ENCODE measurements at places on chromosomes 6 and 20.

GRCh38 chr6:71608646-71609045, 277.7 kb upstream of the RIMS1 start:
- no peak for DNase-seq

- no peak for DNase-seq
Measured at GRCh38 chr6:169862043-169862891, 110.8 kb downstream of the ERMARD start.

DNA sequence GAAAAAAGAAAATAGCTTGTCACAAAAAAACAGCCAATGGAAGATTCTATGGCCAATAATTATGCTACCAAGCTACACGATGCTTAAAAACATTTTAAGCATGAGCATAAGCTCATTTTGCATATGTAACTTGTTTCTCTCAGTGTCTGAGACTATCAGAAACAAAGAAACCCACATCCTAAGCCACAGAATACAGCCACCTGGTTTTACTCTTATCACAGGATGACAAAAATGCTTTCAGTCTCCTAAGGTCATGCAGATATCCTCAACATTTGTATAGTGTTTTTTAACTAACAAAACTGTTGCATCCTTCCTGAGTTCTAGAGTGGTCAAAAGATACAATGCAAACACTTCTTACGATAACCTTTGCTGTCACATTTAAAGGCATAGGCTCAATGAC, 172.1 kb upstream of the RUNX2 start:
- DNase-seq = no peak

DNA sequence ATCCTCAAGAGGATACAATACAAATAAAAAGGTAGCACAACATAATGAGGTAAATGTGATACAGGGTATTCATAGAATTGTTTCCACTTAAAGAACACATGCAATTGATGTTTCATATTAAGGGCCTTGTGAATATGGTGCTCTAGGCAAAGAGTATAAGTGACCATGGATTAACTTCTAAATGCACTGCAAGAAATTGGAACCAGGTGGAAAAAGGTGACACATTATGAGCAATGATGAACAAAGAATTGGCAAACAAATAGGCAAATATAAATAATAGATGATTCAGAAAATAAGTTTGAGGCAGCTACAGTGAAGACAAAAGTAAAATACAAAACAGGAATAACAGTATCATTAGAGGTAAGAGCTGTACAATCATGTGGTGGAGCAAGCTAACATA, 192.0 kb downstream of the GRIK2 start:
- no peak for DNase-seq

GRCh38 chr6:129133770-129134192, 250.8 kb downstream of the LAMA2 start:
- DNase-seq = no peak

GRCh38 chr20:21682521-21682954, 22.9 kb upstream of the PAX1 start:
- no peak for DNase-seq

DNA sequence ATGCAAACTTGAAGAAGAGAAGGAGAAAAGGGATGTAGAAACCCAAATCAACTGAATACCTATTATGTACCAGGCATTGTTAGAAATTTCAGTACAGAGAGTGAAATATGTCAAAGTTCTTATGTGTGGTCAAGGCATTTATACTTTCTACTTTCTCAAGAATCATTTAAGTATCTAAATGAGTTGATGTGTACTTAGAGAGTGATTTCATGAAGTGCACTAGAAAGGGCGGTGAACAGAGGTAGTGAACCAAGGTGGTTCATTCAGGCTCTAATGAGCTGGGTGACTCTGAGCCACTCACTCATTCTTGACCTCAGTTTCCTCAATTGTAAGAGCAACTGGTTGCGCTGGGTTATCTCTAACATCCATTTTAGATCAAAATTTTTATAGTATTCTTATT, 3.3 kb downstream of the PDE7B start:
- DNase-seq = no peak

DNA sequence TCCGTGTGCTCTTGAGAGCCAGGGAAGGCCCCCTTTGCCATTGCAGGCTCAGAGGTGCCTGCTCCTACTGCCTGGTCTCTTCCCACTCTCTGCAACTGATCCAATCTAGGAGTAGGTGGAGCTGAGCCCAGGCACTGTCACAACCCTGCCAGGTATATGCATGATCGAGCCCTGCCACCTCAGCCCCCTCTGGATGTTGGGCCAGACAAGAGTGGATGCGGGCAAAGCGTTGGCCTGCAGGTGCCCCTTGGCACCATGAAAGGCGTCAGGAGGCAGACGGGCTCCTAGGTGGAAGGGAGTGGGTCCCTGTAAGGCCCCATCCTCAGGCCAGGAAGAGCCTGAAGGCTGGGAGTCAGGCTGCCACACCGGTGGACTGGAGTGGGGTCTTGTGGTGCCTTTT, 5.9 kb upstream of the OR14J1 start:
- DNase-seq = no peak

GRCh38 chr6:33765368-33765767, 18.7 kb upstream of the IP6K3 start:
- DNase-seq = no peak

- DNase-seq = no peak
Measured at GRCh38 chr6:27742833-27743573, 169.2 kb downstream of the OR2B2 start.

DNA sequence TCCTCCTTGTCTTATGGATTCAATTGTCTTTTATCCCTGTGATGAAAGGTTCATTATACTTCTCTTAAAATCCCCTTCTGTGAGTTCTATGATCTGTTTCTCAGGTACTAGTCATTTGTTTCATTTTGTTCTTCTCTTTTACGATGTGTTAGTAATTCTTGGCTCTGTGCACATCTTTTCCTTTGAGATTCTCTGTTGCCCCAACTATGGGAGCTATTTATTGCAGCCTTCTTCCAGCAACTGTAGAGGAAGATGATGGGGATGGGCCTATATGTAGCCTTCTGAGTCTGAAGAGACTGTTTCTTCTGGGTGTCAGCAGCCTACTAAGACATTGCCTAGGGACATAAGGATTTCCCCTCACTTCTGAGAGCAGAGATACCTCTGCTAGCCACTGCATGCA, 50.4 kb upstream of the TRERF1 start:
- DNase-seq = no peak

GRCh38 chr20:25310268-25310920, 62.5 kb downstream of the PYGB start:
- no peak for DNase-seq

DNA sequence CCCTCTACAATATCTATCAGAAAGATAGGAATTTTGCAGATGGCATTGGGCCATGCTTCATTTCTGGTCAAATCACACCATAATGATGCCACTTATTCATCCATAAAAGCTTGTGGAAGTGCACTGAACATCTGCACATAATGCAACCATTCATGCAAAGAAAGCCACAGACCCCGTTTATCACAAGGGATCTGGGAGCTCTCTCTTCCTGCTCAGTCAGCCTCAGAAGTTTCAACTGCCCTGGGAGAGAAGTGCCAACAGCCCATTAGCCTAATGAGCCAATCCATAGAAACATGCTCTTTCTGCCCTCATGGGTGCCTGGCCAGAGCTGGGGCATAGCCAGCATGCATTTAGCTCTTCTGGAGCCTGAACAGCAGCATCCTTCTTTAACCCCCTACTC, 85.8 kb downstream of the SLC35F1 start:
- DNase-seq = no peak

DNA sequence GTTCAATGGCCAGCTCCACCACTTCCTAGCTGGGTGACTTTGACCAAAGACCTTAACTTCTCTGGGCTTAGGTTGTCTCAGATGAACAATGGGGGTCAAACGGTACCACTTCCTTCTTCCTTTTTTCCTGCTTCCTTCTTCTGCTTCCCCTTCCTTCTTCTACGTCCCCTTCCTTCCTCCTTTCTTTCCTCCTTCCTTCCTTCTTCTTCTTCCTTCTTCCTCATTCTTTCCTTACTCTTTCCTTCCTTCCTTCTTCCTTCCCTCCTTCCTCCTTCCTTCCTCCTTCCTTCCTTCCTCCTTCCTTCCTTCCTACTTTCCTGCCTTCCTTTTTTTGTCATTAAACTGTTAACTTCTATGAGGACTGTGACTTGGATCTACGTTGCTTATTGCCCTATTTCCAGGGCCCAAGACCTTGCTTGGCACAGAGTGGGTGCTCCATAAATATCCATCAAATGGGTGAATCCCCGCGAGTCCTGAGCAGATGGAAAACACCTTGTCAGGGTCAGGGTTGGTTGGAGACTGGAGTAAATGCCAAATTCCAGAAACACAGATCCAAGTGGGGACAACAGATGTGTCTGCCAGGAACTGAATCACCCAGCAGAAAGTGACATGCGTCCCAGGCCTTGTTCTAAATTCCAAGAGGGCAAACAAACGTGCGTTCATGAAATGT, 243.3 kb downstream of the PREX1 start:
- no peak for DNase-seq

DNA sequence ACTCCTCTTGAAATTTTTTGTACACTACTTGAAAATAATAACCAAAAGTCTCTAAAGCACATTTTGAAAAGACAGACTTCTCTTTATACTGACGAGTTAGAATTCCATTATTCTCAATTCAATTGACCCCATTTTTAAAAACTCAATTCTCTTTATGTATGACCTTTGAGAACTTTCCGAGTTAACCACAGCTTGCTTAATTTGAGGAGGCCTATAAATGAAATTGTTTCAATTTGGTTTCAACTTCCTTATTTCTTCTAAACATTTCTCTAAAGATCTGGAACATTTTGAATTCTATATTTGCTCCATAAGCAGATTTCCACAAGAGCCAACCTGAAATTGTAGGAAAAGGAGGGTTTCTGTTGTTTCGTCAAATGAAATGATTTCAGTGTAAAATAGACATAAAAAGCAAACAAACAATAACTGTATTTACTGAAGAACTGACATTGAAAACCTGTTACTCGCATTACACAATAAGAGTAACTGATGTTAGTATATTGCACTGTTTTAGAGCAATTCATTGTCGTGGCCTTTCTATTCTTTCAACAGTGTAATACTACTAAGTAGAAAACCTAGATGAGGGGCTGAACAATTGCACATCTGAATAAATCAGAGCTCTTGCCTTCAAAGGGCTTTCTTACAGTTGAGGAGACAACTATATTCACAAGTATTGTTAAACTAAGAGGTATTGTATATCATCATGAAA, 223.6 kb downstream of the HIVEP2 start:
- no peak for DNase-seq

DNA sequence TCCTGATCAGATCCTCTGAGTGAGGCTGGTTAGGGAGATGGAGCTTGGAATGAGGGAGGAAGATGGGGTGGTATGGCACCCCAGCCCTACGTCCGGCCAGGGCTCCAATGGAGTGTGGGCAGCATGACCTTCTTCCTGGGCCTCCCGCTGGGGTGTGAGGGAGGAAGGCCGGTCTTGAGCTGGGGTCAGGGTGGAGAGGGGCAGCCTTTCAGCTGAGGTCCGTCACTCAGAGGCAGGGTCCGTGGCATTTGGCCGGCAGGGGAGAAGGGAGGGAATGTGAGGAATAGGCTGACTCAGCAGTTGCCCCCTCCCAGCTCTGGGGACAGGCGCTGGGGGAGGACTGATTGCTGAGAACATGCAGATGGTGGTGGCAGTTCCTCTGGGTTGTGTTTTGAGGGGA, 25.5 kb upstream of the VEGFA start:
- DNase-seq = no peak

DNA sequence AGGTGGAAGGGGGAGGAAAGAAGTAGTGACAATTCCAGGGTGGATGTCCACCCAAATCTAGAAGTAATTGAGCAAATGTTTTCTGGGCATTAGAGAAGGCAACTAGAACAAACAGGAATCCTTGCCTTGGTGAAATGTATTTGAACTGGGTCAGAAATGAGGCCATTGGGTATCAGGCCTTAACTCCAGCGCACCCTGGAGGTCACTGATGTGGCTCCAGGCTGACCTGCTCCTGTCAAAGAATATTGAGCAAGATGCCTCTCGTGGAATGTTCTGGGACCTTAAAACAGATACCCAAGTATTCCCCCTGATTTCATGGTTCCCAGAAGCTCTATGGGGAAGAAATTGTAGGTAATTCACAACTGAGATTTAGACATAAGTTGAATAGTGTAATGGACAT, 6.9 kb downstream of the HLA-DPB1 start:
- no peak for DNase-seq

GRCh38 chr6:20747991-20748390, 213.7 kb downstream of the CDKAL1 start:
- no peak for DNase-seq

DNA sequence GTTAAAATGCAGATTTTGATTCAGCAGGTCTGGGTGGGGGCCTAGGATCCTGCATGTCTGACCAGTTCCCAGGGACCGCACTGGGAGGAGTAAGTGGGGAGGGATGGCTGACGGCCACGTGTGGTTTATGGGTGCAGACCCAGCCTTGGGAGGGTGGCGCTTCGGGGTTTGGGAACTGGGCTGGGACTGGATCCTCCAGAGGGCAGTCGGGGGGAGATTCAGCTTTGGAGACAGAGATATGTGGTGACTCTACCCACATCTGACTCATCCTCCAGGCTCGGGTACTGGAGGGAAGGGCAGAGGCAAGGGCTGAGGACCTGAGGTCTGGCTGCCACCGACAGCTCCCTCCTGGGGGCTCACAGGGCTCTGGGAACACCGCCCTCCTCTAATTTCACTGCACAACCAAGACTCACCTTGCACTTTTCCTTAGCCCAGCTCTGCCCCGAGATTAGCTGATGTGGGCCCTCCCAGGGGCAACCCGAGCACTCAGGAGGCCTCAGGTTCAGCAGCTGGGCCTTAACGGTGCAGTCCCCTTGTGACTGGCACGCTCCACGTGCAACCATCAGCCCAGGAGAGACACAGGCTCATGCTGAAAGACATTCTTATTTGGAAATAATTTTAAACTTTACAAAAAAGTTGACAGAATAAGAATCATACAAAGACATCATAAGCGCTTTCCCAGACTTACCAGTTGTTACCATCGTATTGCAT, 172.8 kb upstream of the PMEPA1 start:
- DNase-seq = no peak
